GM23338 (cell line): ENCODE measurements at places on chromosomes 7 and 10.

DNA sequence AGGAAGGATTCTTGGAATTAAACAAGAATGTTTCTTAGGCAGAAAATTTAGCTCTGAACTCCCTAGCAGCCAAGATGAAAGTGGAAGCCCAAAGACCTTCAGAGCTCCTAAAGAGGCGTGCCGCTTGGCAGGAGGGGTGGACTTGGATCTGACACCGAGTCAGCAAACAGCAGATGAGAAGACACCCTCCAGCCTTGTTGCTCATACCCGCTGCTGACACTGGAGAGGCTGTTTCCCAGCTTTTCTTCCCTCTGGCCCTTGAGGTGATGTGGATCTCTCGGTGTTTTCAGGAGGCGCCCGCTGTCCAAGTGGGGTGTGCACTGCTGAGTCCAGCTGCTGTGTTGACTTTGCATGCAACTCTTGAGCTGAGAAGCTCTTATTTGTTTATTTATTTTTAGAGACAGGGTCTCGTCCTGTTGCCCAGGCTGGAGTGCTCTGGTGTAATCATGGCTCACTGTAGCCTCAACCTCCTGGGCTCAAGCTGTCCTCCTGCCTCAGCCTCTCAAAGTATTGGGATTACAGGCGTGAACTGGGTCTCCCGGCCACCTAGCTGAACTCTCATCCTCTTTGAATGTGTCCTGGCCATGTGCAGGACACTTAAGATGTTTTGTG is 21.5 kb downstream of the SLC18A2 start:
- no peak for DNase-seq

DNA sequence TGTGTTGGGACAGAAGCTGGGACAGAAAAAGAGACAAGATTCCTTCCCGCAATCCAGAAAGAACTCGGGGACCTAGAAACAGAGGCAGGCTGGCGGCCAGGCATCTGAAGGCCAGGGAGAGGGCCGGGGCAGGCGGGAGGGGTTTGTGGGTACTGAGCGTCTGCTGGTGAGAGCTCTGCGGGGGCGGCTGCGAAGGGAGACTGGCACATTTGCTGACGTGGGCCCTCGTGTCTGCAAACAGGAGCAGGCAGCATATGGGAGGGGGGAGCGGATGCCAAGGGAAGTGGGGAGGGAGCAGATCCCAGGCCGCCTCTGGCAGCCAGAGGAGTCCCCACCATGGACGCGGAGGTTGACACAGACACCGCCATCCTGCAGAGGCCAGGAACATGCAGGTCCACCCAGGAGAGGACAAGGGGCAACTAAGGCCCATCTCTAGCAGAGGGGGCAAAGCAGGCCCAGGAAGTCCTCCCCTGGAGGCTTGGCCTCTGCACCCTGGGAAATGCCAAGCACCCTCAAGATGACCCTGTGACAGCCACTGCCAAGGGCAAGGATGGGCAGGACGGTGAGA is 32.2 kb downstream of the KCNH2 start:
- DNase-seq: no peak

GRCh38 chr7:127396184-127396583 is 3.7 kb upstream of the ZNF800 start:
- DNase-seq: peak; percentile 30

DNA sequence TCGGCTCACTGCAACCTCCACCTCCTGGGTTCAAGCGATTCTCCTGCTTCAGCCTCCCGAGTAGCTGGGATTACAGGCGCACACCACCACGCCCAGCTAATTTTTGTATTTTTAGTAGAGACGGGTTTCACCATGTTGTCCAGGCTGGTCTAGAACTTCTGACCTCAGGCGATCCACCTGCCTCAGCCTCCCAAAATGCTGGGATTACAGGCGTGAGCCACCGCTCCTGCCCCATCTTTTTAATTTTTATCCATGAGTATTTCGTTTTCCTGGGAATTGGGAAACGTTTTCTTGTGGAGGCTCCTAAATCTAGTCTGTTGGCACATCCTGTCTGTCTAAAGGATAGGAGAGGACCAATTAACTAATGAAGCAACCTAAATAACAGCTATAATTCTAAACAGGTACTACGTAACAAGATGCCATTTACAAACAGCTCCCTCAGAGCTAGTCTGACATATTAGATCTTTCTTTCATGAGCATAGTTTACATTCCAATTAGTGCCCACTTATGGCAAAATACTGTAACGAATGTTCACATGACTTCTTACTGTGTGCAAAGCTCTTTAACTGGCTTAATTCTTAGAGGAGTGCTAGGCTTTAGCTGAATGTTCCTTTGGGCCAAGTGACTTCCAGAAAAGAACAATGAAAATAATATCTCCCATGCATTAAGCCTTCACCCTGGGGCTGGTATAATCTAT is 151.0 kb upstream of the YAE1 start:
- DNase-seq: no peak

DNA sequence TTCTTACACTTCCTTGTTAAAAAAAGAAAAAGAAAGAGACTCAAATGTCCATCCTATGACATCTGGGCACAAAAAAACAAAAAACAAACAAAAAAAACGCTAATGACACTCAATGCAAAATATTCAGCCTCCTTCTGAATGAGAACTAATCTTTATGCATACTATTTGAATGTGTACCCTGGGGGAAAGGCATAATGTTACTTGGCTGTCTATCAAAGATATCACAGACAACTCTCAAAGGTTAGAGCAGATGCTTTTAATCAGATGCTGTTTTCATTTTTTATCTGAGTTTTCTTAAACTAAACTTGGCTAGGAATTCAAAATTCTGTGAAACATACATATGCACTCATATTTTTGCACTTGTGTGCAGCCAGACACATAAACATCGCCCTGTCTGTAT is 745.8 kb downstream of the CNTNAP2 start:
- no peak for DNase-seq

DNA sequence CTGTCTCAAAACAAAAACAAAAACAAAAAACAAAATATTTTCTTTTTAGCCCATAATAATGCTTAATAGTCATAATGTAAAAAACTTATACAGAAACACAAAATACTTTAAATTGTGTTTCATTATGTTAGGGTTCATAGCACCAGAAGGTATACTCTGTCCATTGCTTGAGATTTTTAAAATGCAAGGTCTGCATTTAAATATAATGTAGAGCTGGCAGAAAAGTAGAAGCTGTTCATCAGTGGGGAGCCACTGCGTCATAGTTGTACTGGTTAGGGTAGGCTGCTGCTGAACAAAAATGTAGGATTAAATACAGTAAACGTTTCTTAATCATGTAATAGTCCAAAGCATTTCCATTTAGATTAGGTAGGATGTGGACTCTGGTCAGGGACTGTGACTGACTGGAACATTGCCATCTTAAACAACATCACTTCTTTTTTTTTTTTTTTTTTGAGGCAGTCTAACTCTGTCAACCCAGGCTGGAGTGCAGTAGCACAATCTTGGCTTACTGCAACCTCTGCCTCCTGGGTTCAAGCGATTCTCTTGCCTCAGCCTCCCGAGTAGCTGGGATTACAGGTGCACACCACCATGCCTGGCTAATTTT is 85.2 kb downstream of the ANKIB1 start:
- DNase-seq: no peak

- DNase-seq: no peak
Measured at GRCh38 chr7:150745086-150745485, 7.9 kb downstream of the GIMAP5 start.

DNA sequence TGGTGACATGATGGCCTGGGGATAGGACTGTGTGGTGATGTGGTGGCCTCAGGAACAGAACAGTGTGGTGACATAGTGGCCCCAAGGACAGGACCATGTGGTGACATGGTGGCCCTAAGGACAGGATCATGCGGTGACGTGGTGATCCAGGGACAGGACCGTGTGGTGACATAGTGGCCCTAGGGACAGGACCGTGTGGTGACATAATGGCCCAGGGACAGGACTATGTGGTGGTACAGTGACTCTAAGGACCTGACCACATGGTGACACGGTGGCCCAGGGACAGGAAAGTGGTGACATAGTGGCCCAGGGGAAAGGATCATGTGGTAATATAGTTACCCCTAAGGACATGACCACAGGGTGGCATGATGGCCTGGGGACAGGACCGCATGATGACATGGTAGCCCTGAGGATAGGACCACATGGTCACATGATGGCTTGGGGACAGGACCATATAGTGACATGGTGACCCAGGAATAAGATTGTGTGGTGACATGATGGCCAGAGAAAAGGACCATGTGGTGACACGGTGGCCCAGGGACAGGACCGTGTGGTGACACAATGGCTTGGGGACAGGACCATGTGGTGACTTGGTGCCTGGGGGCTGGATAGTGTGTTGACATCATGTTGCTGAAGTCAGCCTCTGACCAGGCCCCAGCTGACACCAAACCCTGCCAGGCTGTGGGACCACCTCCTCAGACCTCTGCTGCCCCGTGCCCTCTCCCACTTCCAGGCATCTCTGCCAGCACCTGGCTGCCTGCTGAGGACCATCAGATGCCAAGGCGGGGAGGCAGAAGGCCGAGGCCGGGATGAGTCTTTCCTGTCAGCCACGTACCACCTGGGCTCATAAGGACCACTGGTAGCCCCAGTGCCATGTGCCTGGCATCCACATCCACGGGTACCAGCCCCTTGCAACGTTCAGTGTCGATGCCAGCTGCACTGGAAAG is 99.5 kb downstream of the ADAM12 start:
- no peak for DNase-seq

GRCh38 chr7:9945857-9946256 is 1027.8 kb upstream of the PHF14 start:
- no peak for DNase-seq

DNA sequence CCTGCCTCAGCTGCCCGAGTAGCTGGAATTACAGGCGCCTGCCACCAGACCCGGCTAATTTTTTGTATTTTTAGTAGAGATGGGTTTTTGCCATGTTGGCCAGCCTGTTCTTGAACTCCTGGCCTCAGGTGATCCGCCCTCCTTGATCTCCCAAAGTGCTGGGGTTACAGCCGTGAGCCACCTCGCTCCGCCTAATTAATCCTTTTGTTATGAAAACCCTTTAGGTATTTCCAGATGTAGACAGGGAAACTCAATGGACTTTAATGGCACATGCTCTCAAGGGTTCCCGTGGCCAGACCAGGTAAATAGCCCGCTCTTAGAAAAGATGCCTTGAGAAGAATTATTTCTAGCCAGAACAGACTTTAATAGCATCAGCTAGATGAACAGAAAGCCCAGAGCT is 19.7 kb upstream of the EXOC4 start:
- peak; percentile 46 for DNase-seq

- no peak for DNase-seq
Measured at GRCh38 chr7:41107330-41107937, 595.5 kb downstream of the INHBA start.

GRCh38 chr7:132575419-132575981 is 770 bp downstream of the PLXNA4 start:
- peak; percentile 68 for DNase-seq

- peak; percentile 56 for DNase-seq
Measured at GRCh38 chr10:91907914-91908336, 1.4 kb downstream of the FGFBP3 start.

GRCh38 chr7:68524126-68524525 is 1074.1 kb upstream of the AUTS2 start:
- DNase-seq: no peak

- no peak for DNase-seq
Measured at GRCh38 chr7:117034851-117035464, 81.7 kb downstream of the ST7 start.

DNA sequence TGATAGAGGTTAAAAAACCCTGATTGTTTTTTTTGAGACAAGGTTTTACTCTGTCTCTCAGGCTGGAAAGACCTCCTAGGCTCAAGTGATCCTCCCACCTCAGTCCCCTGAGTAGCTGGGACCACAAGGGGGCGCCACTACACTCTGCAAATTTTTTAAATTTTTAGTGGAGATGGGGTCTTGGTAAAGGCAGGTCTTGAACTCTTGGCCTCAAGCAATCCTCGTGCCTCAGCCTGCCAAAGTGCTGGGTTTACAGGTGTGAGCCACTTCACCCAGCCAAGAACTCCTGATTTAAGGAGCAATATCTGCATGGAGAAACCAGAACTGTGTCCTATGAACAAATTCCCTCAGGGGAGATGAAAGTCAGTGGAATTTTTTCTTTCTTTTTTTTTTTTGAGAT is 7.3 kb upstream of the KLHDC10 start:
- peak; percentile 92 for DNase-seq

DNA sequence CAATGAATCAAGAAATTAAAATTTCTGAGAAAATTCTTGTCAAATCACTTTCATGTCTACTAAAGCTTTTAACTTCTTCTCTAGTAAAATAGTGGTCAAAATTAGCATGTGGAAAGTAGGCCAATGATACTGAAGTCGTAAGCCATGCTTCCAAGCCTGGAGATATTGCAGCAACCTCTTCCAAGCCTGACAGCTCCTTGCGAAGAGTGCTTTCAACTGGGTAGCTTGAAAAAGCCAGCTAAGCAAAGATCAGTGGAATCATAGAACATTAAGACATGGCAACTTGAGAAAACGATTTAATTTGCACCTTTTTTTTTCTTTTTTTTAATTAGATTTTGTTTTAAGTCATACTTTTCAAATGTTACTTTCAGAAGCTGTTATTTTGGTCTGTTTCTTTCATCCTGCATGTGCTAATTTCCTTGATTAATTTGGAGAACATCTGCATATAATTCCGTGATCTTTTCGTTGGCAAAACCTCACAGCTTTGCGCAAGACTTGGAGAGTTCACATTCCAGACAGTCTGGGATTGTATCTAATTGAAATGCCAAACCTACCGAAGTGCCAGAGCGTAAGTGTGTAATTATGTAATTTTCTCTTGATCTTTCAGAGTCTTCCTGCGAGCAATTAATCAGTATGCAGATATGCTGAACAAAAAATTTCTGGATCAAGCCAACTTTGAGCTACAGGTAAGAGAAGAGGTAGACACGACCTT is 142.2 kb upstream of the INSYN2A start:
- no peak for DNase-seq

GRCh38 chr7:156196649-156197048 is 384.4 kb upstream of the SHH start:
- DNase-seq: no peak

DNA sequence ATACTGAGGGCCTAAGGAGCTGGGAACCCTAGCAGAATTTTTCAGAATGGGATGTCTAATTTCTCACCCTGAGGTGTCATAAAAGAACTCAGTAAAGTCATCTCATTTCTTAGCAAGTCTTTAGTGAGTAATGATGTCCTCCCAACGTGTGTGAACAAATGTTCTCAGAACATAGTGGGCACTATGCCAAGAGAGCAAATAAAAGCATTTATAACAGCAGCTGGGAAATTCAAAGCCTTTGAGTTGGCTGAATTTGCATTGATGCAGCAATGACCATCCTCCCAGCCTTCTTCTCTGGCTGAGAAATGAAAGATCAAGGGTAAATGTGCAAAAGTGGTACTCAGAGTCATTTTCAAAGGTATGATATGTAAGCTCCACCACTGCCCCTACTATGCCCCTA is 109.4 kb downstream of the FAM107B start:
- no peak for DNase-seq

- no peak for DNase-seq
Measured at GRCh38 chr7:50976064-50976463, 193.4 kb upstream of the GRB10 start.

DNA sequence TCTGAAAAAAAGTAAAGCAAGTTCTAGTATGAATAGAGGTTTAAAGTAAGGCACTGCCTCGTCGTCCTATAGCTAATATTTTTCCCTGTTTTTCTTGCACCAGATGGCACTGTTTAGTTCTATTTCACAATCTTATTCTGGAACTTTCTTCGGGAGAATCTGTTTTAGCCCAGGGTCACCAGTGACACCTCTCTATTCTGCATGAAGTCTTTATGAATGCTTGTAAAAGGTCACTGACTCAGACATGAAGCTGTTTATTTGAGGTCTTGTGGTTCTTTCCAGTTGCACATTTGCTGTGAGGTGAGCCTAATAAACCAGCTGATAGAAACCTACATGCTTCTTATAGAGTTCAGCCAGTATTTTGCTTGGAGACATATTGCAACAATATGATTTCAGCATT is 444.3 kb downstream of the AUTS2 start:
- DNase-seq: no peak

- no peak for DNase-seq
Measured at GRCh38 chr7:101717628-101718357, 88.7 kb upstream of the MYL10 start.
